ENCODE measurements at places on chromosomes 12 and 14. TPM values are rescaled to one million over a fixed set of nuclear protein-coding genes. Genes with fewer than 3 reads are reported as not detected.

The C1RL gene
- total RNA-seq, result 12.8 TPM

The SIX1 gene
- total RNA-seq, result 79.6 TPM

DNA sequence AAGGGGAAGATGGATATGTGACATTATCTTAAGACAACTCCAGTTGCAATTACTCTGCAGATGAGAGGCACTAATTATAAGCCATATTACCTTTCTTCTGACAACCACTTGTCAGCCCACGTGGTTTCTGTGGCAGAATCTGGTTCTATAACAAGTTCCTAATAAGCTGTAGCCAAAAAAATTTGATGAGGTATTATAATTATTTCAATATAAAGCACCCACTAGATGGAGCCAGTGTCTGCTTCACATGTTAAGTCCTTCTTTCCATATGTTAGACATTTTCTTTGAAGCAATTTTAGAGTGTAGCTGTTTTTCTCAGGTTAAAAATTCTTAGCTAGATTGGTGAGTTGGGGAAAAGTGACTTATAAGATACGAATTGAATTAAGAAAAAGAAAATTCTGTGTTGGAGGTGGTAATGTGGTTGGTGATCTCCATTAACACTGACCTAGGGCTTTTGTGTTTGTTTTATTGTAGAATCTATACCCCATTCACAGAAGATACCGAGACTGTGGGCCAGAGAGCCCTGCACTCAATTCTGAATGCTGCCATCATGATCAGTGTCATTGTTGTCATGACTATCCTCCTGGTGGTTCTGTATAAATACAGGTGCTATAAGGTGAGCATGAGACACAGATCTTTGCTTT lies 36.9 kb downstream of the PSEN1 start:
- no peak overlapping the region for H3K4me3 ChIP-seq
- DNase-seq, result no peak
- H3K27ac ChIP-seq, result no peak overlapping the region
- H3K27me3 ChIP-seq, result peaks cover 2% of the 10 kb centered on the region
- peaks cover 16% of the 10 kb centered on the region for H3K36me3 ChIP-seq

DNA sequence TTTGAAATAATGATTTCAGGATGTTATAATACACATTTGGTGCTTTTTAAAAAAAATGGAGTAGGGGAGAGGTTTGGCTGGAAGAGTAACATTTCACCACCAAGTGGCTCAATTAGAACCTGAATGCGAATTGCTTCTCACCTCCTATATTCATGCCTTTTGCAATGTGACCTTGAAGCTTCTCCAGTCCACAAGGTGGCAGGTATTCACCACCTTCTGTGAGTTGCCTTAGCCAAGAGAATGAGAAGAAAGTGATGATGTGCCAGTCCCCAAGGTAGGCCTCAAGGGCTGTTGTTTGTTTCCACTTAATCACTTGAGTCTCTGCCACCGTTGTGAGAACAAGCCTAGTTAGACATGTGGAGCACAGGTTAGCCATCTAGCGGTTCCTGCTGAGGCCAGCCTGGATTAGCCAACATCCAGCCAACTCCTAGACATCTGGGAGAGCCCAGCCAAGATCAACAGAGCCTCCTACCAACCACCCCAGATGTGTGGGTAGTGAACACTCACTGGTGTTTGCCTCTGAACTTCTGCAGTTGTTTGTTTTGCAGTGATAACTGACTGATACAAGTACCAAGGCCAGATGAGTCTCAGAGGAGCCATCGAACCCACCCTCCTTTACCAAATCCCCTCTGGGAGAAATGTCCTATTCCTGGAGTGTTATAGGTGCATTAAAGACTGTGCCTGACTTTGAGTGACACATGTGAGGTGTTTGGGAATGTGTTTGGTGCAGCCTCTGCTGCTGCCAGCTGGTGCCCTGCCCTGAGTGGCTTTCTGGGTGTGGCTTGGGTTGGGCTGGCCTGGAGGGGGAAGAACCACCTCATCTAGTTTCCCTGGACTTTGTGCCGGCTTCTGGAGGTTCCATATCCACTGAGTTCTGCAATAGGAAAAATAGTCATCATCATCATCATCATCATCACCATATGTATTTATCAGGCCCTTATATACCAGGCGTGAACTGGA lies 132.5 kb upstream of the RFLNA start:
- H3K27ac ChIP-seq, result no peak overlapping the region
- peaks cover 14% of the 10 kb centered on the region for H3K4me1 ChIP-seq
- no peak overlapping the region for H3K4me3 ChIP-seq
- H3K27me3 ChIP-seq, result peaks cover 2% of the 10 kb centered on the region
- peaks cover 12% of the 10 kb centered on the region for H3K36me3 ChIP-seq

DNA sequence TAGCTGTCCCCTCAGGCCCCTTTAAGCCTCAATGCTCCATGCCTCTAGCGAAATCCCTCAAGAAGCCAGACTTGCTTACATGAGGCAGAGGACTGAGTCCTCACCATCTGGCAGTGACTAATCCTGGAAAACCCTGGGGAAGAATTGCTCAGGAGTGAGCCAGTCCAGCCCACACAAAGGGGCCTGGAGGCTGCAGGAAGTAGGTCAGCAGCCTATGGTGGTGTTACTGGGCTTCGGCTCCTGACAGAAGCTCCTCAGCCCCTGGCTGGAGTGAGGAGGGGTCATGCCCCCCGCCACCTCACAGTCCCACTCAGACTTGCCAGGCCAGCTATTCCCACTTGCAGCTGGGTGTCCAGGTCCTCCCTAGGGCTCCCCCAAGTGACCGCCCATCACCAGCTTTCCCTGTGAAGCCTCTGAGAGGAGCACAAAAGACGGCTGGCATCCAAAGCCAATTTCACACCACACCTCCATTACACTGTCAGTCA lies 250.5 kb downstream of the DPF3 start:
- peaks cover 11% of the 10 kb centered on the region for H3K4me1 ChIP-seq
- H3K36me3 ChIP-seq, result peaks cover 17% of the 10 kb centered on the region
- H3K27ac ChIP-seq, result peak overlapping the region; percentile 93
- peak; percentile 54 for DNase-seq
